ENCODE measurements at places on chromosomes 16 and 17. TPM values are rescaled to one million over a fixed set of nuclear protein-coding genes. Genes with fewer than 3 reads are reported as not detected.

DNA sequence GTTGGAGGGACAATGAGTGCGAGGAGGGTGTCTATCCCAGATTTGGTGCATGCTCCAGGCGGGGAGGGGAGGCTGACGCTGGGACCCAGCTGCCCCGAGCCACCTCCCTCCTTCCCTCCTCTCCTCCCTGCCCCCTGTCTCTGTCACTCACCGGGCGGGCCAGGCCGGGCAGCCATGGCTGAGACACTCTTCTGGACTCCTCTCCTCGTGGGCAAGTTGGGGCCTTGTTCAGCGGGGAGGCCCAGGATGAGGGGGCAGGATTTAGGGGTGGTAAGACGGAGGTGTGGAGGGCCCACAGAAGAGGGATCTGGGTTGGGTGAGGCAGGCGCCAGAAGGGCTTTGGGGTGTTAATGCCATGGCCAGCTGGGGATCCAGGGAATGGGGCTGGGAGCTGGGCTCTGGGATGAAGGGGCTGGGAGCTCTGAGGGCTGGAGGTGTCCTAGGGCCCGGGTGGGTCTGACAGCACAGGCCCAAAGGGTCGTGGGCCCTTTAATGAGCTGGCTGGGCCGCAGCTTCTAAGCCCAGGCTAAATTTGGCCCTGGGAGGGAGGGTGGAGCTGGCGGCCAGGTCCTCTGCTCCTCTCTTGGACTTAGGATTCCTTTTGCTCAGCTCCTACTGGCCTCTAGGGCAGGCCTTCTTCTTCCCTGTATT is at the start of gene SGCA:
Gene SGCA, plus strand, starts transcription at position 139 of the 651 bp plus-strand sequence. Its CDS starts 36 bp downstream, at position 175.
- peak; percentile 31 for DNase-seq

DNA sequence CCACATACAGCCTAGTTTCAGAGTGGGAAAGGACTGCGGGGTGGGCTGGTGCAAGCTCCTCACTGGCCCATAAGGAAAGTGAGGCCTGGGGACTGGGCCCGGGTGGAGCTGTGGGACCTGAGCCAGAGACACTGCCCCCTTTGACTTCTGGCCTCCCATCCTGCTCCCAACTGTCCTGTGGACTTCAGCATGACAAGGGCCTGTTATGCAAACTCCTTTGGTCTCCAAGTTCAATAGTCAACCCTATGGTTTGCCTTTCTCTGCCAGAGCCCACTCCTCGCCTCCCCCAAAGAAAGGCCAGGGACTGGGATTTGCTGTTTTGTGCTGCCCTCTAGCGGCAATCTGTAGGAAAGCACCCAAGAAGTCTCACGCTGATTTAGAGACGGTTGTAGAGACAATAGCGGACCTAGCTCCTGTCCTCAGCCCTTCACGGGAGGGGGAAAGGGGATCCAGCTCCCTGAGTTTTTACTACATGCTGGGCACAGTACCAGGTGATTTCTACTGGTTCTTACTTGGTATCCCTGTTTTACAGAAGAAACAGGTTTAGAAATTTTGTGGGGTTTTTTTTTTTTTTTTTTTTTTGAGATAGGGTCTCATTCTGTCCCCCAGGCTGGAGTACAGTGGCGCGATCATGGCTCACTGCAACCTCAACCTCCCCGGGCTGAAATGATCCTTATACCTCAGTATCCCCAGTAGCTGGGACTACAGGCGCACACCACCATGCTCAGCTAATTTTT is 1.2 kb upstream of the TLCD3B start:
- DNase-seq: no peak

ABAT gene
- 10.9 TPM for polyA plus RNA-seq

CHST6 gene
- 1.9 TPM for polyA plus RNA-seq

GNAO1 gene
- 69.4 TPM for polyA plus RNA-seq

TNFRSF17 gene
- polyA plus RNA-seq: not detected

GRCh38 chr16:59021751-59022150 is 287.6 kb upstream of the GOT2 start:
- DNase-seq: no peak

CCDC200 gene
- 0.16 TPM for polyA plus RNA-seq

- peak; percentile 85 for DNase-seq
Observed at GRCh38 chr17:43338886-43339516, 59.8 kb upstream of the ARL4D start.

GRCh38 chr17:72444517-72445054 is 323.8 kb downstream of the SOX9 start:
- no peak for DNase-seq

- DNase-seq: peak; percentile 51
Observed at GRCh38 chr17:75601057-75601987, 13.7 kb downstream of the MYO15B start.

KIF2B gene
- polyA plus RNA-seq: not detected
